ENCODE measurements at places on chromosomes 12 and 14.

DNA sequence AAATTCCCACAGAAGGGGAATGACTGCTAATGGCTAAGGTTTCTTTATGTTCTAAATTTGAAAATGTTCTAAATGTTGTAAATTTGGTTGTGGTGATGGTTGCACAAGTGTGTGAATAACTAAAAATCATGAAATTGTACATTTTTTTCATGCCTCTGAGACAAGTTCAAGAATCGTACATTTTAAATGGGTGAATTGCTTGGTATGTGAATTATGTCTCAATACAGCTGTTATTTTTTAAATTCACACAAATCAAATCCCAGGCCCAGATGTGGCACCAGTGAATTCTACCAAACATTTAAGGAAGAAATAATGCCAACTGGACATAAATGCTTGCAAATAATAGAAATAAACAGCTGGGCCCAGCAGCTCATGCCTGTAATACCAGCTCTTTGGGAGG, 28.6 kb upstream of the RND1 start:
- DNase-seq, result no peak

GRCh38 chr14:50862036-50862570, 9.8 kb upstream of the ABHD12B start:
- DNase-seq, result no peak

DNA sequence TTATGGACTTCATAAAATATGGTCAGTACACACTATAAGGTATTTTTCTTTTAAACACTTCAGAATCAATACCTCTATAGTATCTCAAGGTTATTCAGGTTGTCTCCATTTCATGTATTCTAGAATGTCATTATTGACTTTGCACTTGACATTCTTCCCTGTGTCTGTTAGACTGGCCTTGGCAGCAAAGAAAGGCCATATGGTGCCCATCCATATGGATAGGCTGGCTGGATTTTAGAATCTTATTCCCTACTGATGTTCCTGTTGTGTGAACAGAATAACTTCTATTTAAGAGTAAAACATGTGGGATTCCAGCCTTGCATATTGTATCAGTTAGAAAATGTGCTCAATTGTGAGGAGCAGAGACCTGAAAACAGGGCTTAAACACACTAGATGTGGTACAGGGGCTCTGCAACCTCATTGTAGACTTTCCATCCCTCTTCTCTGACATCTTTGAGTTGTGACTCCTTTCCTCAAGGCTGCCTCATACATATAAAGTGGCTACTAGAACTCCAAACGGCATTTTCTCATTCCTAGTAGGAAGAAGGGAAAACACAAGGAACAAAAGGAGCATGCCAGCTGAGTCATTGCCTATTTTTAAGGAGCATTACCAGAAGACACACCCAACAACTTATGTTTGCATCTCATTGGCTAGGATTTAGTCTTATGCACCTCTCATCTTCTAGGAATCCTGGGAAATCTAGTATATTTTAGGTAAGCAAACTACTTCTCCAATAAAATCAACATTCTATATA, 221.2 kb upstream of the TMPO start:
- DNase-seq, result no peak

- no peak for DNase-seq
Observed at GRCh38 chr12:31765931-31766330, 37.1 kb upstream of the AMN1 start.

DNA sequence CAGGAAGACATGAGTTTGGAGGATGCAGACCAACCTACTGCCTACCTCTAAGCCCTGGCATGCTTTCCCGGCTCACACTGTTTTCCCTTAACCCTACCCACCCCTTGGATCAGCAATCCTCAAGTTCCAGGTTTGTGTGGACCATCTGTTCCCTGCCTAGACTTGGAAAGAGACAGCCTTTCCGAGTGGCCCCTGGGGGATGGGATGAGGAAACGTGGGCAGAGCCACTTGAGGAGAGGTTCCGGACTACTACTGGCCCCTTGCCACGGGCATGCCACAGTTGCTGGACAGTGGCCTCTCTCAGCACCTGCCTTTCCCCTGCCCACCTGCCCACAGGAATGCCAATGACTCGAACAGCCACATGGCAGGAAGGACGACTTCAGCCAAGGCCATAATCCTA, 135.9 kb downstream of the SLC15A4 start:
- no peak for DNase-seq

DNA sequence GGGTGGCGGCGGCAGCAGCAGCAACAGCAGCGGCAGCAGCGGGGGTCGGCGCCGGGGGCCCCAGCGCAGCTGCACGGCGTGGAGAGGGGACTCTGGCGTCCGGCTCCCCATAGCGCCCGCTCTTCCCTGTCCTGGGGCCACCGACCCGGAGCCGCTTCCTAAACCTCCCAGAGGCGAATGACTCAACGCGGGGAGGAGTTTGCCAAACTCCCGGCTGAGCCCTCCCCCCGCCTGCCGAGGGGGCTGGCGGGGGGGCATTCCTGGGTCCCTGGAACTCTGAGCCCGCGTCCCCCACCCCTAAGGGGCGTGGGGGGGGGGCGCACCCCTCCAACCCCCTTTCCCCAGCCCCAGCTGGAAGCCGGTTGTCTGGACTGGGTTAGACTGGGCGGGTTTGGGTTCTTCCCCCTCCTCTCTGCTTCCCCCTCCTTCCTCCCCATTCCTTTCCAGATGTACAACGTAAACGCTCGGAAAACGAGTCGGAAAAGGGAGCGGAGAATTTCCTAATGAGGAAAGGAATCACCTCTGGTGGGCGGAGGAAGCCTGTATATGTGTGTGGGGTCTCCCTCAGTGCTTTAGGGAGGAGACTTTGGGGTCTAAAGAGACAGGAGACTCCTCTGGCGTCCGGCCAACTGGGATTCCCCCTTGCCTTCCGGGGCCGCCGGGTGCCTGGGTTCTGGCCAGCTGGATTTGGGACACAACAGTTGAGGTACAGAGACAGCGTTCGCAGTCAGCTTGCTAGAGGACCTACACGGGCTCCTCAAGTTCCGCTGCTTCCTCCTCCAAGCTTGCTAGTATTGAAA, at the start of gene ITGA5:
Gene ITGA5, minus strand, starts transcription at position 179 of the 800 bp plus-strand sequence. Its CDS starts 68 bp downstream, at position 111.
- no peak for DNase-seq

- peak; percentile 87 for DNase-seq
Observed at GRCh38 chr14:22887260-22887989, 4.4 kb downstream of the REM2 start.

DNA sequence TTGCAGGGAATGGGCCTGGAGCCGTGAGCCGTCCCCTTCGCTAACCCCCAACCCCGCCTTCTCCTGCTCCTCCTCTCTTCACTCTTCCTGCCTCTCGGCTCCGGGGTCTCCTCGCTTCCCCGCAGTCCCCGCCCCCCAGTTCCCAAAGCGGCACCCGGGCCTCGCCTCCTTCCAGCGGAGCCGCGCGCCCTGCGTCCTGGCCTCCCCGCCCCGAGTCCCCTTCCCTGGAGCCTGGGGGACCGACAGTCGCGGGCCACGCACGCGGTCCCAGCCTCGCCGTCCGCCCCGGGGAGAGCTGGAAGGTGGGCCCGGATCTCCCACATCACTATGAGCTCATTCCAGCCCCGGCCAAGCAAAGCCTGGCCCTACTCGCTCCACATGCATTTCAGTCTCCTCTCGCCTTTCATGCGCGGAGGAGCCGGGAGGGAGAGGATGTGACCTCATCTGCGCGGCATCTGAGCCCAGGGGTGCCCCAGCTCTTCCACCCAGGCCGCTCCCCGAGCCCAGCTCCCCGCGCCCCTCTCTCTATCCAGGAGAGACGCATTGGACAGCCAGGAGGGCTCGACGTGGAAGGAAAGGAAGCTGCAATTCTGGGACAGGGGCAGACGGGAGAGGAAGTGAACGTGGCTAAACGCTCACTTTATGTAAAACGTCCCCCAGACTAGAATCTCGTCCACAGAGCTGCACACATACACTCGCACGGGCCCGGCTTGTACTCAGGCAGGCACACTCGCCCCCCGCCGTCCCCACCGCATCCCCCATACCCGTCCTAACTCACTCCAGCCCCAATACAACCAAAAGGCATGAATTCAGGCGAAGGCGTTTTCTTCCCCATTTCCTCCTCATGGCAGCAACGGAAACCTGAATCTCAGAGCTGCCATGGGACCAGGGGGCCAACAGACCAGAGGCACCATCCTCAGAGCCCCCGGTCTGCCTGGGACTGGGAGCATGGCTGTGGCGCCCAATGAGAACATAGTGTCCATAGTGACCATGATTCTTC, 108.7 kb upstream of the CCND2 start:
- no peak for DNase-seq

DNA sequence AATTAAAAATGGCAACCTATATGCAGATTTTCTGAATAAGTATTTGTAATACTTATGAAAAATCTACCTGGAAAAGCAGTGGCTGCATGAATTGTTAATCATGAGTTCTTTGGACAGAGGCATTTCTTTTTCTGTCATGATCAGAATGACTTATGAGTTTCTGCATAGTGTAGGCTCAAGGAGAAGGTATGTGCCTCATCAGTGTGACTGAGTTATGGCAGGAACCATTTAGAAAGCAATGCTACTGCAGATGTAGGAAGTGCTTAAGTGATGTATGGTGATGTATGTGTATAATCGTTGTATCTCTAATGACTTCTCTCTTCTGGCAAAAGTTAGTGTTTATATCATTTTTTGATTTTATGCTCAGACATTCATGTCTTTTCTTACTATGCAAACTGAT, 816.4 kb upstream of the FBXO33 start:
- DNase-seq, result no peak

DNA sequence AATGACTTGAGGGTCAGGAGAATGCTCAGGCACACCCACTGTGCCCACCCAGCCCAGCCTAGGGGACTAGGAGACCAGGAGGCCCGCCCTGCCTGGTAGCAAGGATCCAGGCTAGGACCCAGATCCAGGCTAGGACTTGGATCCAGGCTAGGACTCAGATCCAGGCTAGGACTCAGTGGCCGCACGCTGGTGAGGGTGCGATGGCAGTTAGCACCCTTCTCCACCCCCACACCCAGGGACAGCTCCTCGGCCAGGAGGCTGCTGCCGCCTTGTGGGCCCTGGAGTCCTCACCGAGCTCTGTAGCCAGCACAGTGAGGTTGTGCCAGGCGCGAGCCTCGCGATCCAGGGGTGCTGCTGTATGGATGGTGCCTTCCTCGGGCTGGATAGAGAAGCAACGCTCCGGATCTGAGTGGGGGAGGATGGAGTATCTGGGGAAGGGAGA, 5.1 kb downstream of the CDH24 start:
- no peak for DNase-seq

DNA sequence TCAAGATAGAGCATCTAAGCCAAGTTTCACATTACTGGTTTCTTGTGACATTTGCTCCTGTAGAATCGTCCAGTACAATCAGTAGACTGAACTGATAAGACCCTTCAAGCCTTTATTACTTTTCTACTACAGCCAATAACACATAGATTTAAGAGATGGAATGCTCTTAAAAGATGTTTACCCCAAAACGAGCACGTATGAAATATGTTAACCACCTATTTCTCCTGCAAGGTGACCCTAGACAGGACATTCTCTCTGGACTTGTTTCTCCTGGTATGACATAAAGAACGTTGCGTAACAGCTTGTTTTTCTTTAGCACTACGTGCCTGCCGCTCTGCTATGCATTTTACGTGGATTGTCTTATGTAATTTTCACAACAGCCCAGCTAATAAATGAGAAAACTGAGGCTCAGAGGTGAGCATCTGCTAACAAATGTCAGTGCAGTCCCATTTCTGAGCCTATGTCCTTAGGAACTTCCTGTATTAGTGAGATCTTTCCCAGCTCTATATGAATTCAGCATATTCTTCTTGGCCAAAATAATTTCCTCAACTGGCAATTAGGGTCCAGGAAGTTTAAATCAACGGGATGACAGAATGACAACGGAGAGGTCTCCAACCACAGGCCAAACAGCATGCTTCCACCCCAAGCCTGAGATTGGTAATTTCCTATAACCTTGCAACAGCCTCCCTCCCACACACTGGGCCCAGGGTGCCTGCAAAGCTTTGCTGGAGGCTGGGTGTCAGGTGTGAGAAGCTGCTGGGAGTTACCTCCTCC, 3.7 kb downstream of the NFKBIA start:
- peak; percentile 12 for DNase-seq

DNA sequence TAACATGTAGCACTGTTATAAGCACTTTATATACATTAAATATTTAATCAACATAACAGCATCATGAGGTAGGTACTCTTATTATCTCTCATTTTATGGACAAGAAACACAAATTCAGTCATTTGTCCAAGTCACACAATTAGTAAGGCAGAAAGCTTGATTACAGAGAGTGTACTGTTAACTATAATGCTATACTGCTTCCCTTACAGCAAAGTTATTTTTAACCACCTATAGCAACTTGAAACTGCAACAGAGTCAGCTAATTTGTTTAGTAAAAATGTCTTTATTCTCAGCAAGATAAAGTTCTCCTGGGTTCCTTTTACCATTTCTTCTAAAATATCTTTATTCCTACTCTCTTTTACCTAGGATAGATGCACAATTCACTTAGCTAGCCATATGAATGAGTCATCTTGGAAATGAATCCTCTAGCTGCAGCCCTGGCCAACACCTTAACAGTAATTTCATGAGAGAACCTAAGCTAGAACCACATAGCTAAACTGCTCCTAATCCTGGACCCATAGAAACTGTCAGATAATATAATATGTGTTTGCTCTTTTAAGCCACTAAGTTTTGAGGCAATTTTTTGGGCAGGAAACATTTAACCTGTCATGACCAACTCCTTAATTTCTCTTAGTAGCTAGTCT, 90.2 kb upstream of the HECTD1 start:
- no peak for DNase-seq

DNA sequence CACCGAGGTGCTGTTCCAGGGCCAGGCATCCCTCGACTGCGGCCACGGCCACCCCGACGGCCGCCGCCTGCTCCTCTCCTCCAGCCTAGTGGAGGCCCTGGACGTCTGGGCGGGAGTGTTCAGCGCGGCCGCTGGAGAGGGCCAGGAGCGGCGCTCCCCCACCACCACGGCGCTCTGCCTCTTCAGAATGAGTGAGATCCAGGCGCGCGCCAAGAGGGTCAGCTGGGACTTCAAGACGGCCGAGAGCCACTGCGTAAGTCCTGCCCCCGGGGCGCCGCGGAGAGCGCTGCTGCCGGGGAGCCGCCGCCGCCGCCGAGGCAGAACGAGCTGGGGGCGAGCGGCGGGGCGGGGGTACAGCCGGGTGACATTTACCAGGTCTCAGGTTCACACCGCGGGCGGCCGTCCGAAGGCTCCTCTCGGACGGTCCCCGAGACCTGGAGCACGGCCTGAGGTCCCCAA, 1.4 kb downstream of the PLXNC1 start:
- no peak for DNase-seq

Data from hematopoietic multipotent progenitor cell treated with erythropoietin and hydrocortisone succinate and interleukin-3 and kit ligand, for 17 days (in vitro differentiated cells).